ENCODE measurements at places on chromosomes 3 and 15. TPM values are rescaled to one million over a fixed set of nuclear protein-coding genes. Genes with fewer than 3 reads are reported as not detected.

The MYO1E gene
- total RNA-seq, result 24.8 TPM

The FOXB1 gene
- total RNA-seq, result not detected

The ADGRG7 gene
- total RNA-seq, result not detected

The ALDH1A2 gene
- 69.0 TPM for total RNA-seq

The CCR3 gene
- total RNA-seq, result not detected

The CPNE9 gene
- not detected for total RNA-seq

The ZKSCAN7 gene
- 3.6 TPM for total RNA-seq

The LRRC34 gene
- 3.1 TPM for total RNA-seq

The RAD51 gene
- 1.2 TPM for total RNA-seq

The LRRC31 gene
- total RNA-seq, result not detected

The TRPC1 gene
- total RNA-seq, result 18.6 TPM

The IL16 gene
- 3.5 TPM for total RNA-seq

The IQCF2 gene
- total RNA-seq, result not detected

The NUP210 gene
- 3.3 TPM for total RNA-seq

The SUCLG2 gene
- 73.0 TPM for total RNA-seq

The LINS1 gene
- 11.7 TPM for total RNA-seq

The EFHB gene
- total RNA-seq, result not detected

The UBE2E2 gene
- total RNA-seq, result 36.6 TPM

The LRRC2 gene
- 8.9 TPM for total RNA-seq

The REC114 gene
- total RNA-seq, result 12.1 TPM

Data from right cardiac atrium (tissue), 5 donors.